ENCODE measurements at places on chromosomes 5 and 9.

DNA sequence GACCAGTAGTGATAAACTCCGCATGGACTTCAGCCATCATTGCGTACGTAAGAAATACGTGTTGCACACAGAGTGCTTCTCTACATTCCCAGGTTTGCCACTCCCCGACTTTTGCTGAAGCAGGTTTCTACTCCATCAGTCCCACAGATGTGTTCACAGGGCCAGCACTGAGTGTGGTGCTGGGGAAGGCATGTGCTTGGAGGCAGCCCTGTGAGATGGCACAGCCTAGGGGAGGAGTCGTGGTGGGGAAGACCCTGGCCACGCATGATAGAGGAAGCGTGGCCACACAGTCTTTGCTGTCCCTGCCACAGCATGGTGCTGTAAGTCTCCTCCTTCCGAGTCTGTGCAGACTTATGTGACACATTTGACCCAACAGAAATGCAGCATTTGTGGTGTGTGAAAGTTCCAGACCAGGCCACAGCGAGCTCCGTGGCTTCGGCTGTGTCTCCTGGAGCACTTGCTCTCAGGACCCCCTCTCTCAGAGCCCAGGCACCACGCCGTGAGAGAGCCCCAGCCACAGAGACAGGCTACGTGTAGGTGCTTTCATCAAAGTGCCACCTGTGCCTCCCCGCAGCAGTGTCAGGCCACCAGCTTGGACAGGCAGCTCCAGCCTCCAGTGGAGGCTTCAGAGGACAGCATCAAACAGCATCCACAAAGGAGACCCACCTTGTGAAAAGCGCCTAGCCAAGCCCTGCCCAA lies 197.8 kb downstream of the AUH start:
- H3K36me3 ChIP-seq: no peaks in the 10 kb centered on the region
- H3K4me1 ChIP-seq: peaks cover 15% of the 10 kb centered on the region
- H3K4me3 ChIP-seq: no peak overlapping the region

DNA sequence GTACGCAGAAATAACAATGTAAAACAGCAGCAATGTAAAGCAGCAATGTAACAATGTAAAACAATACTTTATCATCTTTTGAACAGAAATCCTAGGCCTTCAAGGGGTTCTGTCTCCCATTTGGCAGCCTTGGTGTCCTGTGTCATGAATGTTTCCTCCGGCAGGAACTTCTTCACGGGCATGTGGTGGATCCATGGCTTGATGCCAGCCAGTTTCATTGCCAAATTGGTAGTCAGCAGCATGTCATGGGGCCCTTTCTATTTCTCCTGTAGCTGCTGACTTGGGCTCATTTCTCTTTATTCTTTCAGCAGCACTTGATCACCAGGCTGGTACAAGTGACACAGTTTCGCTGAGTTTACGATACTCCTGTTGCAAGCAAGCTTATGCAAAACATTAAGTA lies 275.3 kb downstream of the HTR1A start:
- H3K27me3 ChIP-seq: no peaks in the 10 kb centered on the region
- no peaks in the 10 kb centered on the region for H3K36me3 ChIP-seq
- no peak overlapping the region for H3K27ac ChIP-seq

DNA sequence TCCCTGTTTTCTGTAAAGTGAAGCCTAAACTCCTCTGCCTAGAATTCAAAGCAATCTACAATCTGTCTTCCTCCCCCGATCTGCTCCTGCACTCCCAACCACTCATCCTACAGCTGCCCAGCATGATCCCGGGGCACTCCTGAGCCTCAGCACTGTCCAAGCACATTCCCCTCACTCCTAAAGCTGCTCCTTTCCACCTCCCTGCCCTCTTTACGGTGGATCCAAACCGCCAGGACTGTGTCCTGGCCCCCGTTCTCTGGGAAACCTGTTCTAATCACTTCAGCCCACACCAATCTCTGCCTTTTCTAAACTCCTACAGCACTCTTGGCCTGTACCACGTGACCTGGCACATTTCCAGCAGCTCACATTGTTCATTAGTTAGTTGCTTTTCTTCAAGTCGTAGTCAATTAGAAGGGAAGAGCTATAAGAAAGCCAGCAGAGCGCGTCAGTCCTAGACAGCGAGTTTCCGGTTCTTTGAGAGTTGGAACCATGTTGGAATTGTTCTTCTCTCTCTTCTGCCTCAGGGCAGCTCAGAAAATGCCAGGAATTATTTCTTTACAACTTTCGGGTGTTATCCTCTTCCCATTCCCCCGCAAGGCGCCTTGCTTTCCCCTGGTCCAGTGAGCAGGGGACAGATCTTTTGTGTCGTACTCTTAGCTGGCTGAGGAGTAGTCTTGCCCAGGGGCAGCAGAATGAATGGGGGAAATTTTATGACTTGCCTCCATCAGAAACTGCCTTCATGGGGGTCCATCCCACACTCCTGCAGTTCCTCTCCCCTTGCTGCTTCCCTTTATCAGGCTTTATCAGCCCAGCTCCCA lies 60.7 kb downstream of the NRG2 start:
- peaks cover 12% of the 10 kb centered on the region for H3K27me3 ChIP-seq
- no peak overlapping the region for H3K4me3 ChIP-seq
- peak; percentile 34 for DNase-seq

DNA sequence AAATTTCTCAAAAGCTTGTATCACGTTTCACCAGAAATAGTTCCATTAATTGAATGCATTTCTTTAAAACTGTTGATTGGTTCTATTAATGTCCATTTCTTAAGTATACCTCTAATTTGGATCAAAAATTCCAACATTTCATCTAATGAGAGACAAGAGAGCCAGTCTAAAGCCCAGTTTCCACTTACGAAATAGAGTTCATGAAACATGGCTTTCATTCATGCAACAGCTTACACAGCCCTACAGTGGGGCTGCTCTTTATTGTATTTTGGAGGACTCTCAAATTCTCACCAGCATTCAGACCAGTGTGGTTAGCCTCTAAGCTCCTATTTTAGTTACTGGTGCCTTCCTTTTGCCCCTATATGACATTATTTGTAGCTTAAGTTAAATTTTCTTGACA lies 566.9 kb upstream of the RGMB start:
- no peaks in the 10 kb centered on the region for H3K27me3 ChIP-seq
- H3K36me3 ChIP-seq: no peaks in the 10 kb centered on the region
- no peak overlapping the region for H3K27ac ChIP-seq
- H3K4me3 ChIP-seq: no peak overlapping the region

- H3K27me3 ChIP-seq: no peaks in the 10 kb centered on the region
- no peaks in the 10 kb centered on the region for H3K36me3 ChIP-seq
- H3K27ac ChIP-seq: peak overlapping the region; percentile 65
- DNase-seq: peak; percentile 66
These were observed 54.4 kb downstream of the GNAQ start for GRCh38 chr9:77977210-77977611.

- no peaks in the 10 kb centered on the region for H3K27me3 ChIP-seq
- DNase-seq: no peak
- H3K27ac ChIP-seq: no peak overlapping the region
- H3K36me3 ChIP-seq: no peaks in the 10 kb centered on the region
- H3K4me3 ChIP-seq: no peak overlapping the region
These were observed 105.2 kb upstream of the RAI14 start for GRCh38 chr5:34550964-34551363.

- no peak overlapping the region for H3K4me3 ChIP-seq
- DNase-seq: no peak
- peaks cover 40% of the 10 kb centered on the region for H3K27me3 ChIP-seq
- no peaks in the 10 kb centered on the region for H3K4me1 ChIP-seq
These were observed 2.9 kb upstream of the FAM163B start for GRCh38 chr9:133612051-133612450.

- DNase-seq: no peak
- H3K27me3 ChIP-seq: no peaks in the 10 kb centered on the region
- peaks cover 71% of the 10 kb centered on the region for H3K4me1 ChIP-seq
- no peak overlapping the region for H3K4me3 ChIP-seq
- H3K36me3 ChIP-seq: no peaks in the 10 kb centered on the region
These were observed 68.9 kb upstream of the EQTN start for GRCh38 chr9:27365707-27366376.

DNA sequence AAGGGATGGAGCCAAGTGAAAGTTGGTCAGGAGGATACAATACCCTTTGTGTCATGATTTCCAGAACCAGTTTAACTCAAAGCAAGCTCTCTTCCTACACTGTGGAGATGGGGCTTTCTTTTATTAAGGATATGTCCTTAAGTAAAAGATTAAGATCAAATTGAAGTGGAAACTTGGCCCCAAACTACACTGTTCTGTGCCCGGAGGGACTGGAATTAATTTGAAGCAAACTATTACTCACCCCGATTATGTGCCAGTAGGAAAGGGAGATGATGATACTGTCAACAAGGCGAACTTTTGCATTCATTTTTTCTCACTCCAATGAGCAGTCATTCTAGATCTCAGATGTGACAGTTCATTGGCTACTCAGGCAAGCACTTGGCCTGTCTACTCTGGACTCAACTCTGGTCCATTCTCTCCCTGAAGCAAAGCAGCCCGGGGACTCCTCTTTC lies 186.7 kb downstream of the NTRK2 start:
- no peak for DNase-seq
- no peaks in the 10 kb centered on the region for H3K36me3 ChIP-seq
- no peaks in the 10 kb centered on the region for H3K27me3 ChIP-seq
- H3K4me3 ChIP-seq: no peak overlapping the region

DNA sequence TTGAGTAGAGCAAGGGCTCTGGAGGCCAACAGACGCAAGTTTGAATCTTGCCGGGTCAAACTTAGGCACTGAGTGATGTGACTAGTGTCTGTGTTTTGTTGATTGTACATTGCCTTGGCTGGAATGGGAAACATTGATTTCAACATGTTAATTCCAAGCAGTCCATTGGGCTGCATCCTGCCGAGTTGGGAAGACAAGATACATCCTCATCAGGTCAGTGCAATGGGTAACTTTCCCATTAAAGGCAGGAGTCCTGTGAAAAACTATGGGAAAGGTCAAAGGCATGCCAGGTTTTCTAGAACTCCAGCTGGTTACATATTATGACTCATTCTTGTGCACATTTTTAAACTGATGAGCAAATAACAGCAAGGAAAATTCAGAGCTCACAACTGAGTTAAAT lies 126.5 kb upstream of the ABCA1 start:
- DNase-seq: peak; percentile 54
- no peak overlapping the region for H3K4me3 ChIP-seq
- no peaks in the 10 kb centered on the region for H3K4me1 ChIP-seq
- H3K36me3 ChIP-seq: no peaks in the 10 kb centered on the region
- peak overlapping the region; percentile 41 for H3K27ac ChIP-seq

DNA sequence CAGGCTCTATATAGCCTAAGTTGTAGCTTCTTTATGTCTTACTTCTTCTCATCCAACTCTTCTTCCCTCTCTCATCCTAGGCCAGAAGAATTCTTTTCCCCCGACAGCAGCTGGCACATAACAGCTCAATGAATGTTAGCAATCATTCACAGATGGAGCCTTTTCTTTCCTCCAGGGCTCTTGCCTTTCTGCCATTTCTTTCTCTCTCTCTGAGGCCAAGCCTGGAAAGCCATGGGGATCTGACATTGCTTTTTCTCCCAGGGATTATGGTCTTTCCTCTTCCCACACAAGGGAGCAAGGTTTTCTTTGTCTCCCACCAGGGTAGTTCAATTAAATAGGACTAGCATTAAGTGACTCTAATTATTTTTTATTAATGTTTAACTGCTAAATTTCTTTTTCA lies 20.5 kb downstream of the SMIM15 start:
- H3K4me1 ChIP-seq: no peaks in the 10 kb centered on the region
- H3K27me3 ChIP-seq: no peaks in the 10 kb centered on the region
- H3K4me3 ChIP-seq: no peak overlapping the region
- H3K27ac ChIP-seq: no peak overlapping the region
- DNase-seq: no peak
- H3K36me3 ChIP-seq: no peaks in the 10 kb centered on the region

GRCh38 chr5:90557871-90558270 lies 726 bp upstream of the ADGRV1 start:
- no peaks in the 10 kb centered on the region for H3K36me3 ChIP-seq
- peak overlapping the region; percentile 39 for H3K4me3 ChIP-seq
- no peaks in the 10 kb centered on the region for H3K27me3 ChIP-seq
- no peak for DNase-seq
- peaks cover 16% of the 10 kb centered on the region for H3K4me1 ChIP-seq

- H3K27ac ChIP-seq: no peak overlapping the region
- H3K36me3 ChIP-seq: no peaks in the 10 kb centered on the region
- H3K4me3 ChIP-seq: no peak overlapping the region
- no peaks in the 10 kb centered on the region for H3K27me3 ChIP-seq
These were observed 78.1 kb upstream of the HMHB1 start for GRCh38 chr5:143733665-143734455.

- H3K4me3 ChIP-seq: no peak overlapping the region
- no peaks in the 10 kb centered on the region for H3K27me3 ChIP-seq
- DNase-seq: no peak
These were observed 71.5 kb downstream of the FREM1 start for GRCh38 chr9:14838701-14839100.

GRCh38 chr5:80082731-80083100 lies 47.6 kb downstream of the THBS4 start:
- no peaks in the 10 kb centered on the region for H3K27me3 ChIP-seq
- H3K36me3 ChIP-seq: no peaks in the 10 kb centered on the region
- peak; percentile 91 for DNase-seq
- H3K4me1 ChIP-seq: peaks cover 7% of the 10 kb centered on the region

DNA sequence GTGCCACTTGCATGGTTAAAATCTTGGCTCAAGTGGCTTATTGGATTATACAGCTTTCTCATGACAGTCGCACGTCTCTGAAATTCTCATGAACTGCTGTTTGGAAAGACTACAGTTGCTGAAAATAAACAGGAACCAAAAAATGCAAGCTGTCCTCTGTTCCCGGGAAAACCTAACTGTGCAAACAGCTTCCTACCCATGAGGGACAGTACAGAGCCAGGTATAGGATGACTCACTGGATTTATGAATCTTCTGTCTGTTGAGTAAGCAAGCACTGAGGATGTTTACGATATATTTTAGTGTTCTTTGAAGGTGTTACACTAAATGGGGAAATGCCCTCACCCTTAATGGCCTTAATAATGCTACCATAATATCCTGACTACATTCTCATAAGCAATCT lies 380.3 kb upstream of the TNC start:
- H3K4me3 ChIP-seq: no peak overlapping the region
- peaks cover 6% of the 10 kb centered on the region for H3K27me3 ChIP-seq
- no peaks in the 10 kb centered on the region for H3K36me3 ChIP-seq
- no peaks in the 10 kb centered on the region for H3K4me1 ChIP-seq
- H3K27ac ChIP-seq: no peak overlapping the region

- H3K27ac ChIP-seq: no peak overlapping the region
- H3K36me3 ChIP-seq: no peaks in the 10 kb centered on the region
- no peaks in the 10 kb centered on the region for H3K27me3 ChIP-seq
- no peaks in the 10 kb centered on the region for H3K4me1 ChIP-seq
- DNase-seq: no peak
These were observed 305.4 kb upstream of the IRX2 start for GRCh38 chr5:3056866-3057265.

DNA sequence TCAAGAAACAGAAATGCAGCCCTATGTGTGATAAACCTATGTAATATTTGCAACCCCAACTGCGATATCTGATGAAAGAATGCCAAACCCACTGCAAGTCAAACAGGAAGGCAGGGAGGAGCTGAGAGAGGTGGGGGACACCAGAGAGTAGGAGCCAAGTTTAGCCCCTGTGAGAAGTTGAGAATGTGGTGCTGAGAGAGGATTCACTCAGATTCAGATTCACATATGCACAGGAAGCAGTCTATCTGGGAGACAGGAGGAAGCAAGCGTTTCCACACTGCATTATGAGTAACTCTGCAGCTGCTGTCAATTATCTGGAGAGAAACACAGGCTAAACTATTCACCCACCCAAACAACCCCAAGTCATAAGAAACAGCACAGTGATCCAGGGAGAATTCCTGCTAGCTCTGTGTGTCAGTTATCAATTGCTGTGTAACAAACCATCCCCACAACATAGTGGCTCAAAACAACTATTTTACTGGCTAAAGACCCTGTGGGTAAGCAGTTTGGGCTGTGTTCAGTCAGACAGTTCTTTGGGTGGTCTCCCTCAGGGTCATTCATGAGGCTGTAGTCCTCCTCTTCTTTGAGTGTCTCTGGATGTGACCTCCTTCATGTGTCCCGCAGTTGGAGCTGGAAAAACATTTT lies 161.9 kb upstream of the RAI14 start:
- DNase-seq: no peak
- H3K4me1 ChIP-seq: peaks cover 11% of the 10 kb centered on the region
- H3K36me3 ChIP-seq: no peaks in the 10 kb centered on the region
- no peak overlapping the region for H3K27ac ChIP-seq
- H3K4me3 ChIP-seq: no peak overlapping the region

Data from stomach (tissue), 19 donors.